ENCODE measurements at places on chromosomes 12 and 14. TPM values are rescaled to one million over a fixed set of nuclear protein-coding genes. Genes with fewer than 3 reads are reported as not detected.

GRCh38 chr12:94701711-94702110, 51.4 kb upstream of the TMCC3 start:
- DNase-seq: no peak

DNA sequence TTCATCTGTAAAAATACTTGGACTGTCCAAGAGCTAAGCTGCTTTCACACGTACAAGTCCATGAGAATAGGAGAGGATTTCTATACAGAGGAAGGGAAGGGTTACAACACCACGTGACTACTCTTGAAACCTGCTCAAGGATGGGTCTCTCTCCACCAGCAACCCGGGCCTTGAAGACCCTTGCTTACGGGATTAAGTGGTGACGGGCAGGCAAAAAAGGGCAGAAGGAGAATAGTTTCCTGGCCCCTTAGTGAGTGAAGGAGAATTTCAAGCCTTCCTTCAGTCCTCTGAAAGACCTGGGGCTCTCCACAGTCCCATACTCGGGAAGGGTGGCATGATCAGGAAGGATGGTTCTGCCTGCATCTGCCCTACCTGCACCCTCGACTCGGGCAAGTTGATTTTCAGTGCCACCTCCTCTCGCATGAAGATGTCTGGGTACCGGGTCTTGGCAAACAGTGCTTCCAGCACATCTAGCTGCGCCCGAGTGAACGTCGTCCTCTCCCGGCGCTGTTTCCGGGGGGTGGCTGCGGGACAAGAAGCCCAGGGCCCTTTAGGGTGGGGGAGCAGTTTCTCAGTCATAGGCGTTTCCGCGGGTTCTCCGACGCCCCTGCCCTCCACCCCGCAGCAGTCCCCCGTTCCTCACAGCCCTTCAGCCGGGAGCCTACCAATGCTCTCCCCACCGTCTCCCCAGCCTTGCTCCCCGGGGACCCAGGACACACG, 6.3 kb downstream of the OTX2 start:
- DNase-seq: no peak

DNA sequence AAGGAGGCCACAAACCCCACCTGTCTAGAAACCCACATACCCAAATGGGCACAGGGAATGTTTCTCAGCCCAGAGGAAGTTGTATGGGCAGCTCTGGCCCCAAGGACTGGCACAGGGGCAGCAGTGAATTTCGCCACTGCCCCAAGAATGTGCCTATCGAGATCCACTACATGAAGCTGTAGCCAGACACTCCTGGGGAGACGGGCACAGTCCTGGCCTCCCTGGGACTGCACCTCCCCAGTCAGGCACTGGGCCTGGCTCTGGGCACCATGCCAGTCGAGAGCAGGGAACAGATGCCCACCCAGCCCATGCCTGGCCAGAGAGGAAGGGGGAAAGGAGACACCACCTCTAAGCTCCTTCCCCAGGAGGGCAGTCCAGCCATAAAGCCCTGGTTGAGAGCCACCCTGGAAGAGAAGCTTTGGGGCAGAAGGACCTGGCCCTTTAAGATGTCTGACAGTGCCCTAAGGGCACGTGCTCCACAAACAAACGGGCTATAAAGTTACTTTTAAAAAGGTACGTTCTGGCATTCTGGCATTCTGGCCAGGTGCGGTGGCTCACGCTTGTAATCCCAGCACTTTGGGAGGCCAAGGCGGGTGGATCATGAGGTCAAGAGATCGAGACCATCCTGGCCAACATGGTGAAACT, 8.4 kb downstream of the ADCY6 start:
- no peak for DNase-seq

GRCh38 chr14:22509751-22510300, 79.2 kb downstream of the DAD1 start:
- DNase-seq: no peak

- DNase-seq: peak; percentile 62
These were observed 3.0 kb downstream of the SMCO3 start for GRCh38 chr12:14810953-14811483.

DNA sequence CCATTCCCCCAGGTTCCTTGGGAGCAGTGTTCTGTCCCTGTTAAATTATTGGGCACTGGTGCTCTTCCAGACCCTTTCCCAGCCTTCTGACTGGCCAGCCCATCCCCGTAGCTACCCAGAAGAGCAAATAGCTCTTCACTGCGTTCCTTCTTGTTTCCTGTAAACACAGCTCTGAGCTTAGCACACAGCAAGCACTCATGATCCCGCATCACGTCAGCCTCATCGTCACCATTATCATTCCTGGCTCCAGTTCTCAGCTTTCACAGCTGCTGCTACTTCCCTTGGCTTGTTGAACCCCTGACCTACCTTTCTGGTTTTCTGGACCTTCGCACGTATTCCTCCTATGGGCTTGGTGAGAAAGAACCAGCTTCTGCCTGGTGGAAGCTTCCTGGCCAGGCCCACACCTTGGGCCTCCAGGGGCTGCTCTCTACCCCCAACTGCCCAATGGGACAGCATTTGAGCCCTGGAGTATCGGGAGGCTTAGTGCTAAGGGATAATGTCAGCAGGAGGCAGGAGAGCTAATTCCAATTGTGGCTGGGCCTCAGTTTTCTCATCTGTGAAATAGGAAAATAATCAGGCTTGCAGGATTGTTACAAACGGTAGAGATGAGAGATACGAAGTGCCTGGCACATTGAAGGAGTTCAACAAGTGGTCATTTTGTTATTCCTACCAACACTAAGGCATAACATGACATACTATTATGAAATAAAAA, 22.6 kb upstream of the PAPOLA start:
- no peak for DNase-seq

- no peak for DNase-seq
These were observed 22.4 kb downstream of the MAGOHB start for GRCh38 chr12:10590966-10591365.

GRCh38 chr12:101663298-101663697, 34.1 kb upstream of the CHPT1 start:
- no peak for DNase-seq

GRCh38 chr12:99232324-99232723, 415.2 kb upstream of the GARIN6 start:
- DNase-seq: no peak

The CIROP gene
- total RNA-seq: not detected

The TMEM253 gene
- total RNA-seq: 0.51 TPM

The CCDC197 gene
- not detected for total RNA-seq

The DNAAF2 gene
- 5.6 TPM for total RNA-seq

The STAC3 gene
- 2.9 TPM for total RNA-seq

The AGAP2 gene
- 0.46 TPM for total RNA-seq

The C12orf76 gene
- total RNA-seq: 3.0 TPM
